AML-193 (cell line): ENCODE measurements at places on chromosomes 7 and 10.

DNA sequence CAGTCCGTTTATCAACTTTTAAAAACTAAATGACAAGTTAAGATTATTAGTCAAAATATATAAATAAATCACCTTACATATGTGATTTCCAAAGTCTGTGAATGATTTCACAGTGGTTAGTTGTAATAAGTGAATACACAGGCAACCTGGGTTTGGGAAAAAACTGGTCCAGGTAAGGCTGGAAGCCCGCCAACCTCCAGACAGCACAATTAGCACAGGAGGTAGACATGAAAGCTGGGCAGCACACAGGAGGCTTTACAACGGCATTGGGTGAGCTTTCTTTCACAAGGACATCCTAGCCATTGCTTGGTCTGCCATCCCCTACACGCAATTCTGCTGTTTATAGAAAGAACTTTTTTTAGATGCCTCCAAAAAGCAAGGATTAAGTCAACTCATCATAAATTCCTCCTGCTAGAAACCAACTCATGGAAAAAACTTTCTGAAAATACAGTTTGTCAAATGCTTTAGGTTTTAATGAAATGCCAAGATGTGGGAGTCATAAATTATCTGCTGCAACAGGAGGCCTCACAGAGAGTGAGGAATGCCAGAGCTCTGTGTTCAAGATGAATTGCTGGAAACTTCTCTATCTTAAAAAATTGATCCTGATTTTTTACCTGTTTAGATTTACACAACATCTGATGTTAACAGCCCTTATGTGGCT is 346.8 kb upstream of the NFE2L3 start:
- DNase-seq, result no peak

GRCh38 chr10:63644418-63645142 is 123.4 kb downstream of the REEP3 start:
- DNase-seq, result no peak

- no peak for DNase-seq
These were observed 50.9 kb upstream of the A1CF start for GRCh38 chr10:50936335-50936734.

GRCh38 chr7:83866582-83866981 is 217.6 kb upstream of the SEMA3E start:
- no peak for DNase-seq

- DNase-seq, result no peak
These were observed 160.6 kb downstream of the DNAJB6 start for GRCh38 chr7:157497367-157497743.

- peak; percentile 31 for DNase-seq
These were observed 2.7 kb upstream of the JCAD start for GRCh38 chr10:30062090-30062489.

DNA sequence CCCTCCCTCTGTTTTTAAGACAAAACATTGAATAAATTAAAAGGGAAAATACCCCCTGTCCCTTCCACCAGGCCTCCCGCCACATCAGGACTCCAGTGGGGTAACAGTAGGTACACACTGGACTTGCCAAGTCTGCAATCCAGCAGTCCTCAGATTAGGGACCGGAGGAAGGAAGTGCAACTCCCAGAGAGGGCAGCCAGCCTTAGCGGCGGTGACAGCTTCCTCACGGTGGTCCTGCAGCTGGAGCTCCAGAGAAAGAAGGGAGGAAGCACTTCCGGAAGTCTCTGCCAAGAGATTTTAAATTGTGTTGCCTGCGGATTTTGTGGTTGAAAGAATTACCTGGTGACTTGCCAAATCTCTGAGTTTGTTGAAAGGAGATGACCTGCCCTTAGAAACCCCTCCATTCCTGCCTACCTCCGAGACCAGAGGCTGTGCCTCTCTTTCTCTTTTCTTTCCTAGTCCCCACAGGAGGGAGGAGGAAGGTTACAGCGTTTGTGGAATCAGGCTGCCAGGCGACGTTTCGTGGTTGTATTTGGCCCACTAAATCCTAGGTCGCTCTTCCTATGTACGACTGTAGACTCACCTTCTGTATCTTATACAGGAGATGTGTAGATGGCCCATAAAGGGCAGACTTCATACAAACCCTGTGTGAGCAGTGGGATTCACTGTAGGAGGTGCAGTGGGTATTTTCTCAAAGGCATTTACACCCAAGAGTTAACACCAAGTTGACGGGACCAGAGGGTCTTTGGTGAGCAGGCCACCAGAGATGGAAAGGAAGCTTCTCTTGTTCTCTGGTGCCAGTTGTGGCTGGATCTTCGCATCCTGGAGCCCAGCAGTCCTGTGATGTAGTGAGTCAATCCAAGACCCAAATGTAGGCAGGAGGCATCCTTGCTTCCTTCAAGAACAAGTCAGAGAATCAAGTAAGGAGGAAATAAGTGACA is 77.9 kb downstream of the INSIG1 start:
- peak; percentile 5 for DNase-seq

DNA sequence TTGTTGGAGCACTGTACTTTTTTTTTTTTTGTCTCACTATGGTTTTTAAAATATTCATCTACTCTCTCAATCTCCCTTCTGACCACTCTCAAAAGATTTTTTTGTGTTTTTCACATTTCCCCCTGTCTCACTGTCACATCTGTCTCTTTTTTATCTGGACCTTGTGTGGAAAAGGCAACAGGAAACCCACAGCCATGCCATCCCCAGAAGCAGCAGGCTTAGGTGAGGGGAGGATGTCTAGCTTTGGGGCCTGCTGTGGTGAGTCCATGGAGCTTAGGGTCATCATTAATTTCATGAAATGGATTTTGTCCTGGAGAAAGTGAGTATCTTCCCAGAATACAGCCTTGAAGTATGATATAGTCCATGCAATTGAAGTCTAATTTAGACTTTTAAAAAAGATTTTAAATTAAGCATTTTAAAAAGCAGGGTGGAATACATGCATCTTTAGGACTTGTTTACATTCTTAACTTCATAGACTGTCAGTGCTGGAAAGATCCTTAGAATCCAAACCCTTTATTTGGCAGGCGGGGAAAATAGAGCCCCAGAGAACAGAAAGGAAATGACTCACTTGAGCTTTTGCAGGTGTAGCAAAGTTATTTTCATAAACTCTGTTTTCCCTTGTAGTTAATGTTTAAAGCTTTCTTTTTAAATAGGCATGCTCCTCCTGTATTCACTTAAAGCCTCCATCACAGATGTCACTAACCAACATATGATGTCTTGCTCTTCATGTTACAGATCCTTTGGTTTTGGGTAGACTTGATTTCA is 25.1 kb downstream of the MINDY4 start:
- DNase-seq, result no peak

DNA sequence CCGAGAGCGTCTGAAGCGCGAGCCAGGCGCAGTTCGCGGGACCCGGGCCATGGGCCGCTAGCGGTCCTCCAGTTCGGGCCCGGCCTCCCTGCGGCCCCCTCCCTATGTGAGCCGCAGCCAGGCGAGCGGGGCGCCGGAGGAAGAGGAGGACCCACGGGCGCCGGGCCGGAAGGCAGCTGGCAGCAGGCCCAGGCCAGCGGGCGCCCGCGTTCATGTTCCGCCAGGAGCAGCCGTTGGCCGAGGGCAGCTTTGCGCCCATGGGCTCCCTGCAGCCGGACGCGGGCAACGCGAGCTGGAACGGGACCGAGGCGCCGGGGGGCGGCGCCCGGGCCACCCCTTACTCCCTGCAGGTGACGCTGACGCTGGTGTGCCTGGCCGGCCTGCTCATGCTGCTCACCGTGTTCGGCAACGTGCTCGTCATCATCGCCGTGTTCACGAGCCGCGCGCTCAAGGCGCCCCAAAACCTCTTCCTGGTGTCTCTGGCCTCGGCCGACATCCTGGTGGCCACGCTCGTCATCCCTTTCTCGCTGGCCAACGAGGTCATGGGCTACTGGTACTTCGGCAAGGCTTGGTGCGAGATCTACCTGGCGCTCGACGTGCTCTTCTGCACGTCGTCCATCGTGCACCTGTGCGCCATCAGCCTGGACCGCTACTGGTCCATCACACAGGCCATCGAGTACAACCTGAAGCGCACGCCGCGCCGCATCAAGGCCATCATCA is 1.1 kb downstream of the ADRA2A start:
- DNase-seq, result no peak

DNA sequence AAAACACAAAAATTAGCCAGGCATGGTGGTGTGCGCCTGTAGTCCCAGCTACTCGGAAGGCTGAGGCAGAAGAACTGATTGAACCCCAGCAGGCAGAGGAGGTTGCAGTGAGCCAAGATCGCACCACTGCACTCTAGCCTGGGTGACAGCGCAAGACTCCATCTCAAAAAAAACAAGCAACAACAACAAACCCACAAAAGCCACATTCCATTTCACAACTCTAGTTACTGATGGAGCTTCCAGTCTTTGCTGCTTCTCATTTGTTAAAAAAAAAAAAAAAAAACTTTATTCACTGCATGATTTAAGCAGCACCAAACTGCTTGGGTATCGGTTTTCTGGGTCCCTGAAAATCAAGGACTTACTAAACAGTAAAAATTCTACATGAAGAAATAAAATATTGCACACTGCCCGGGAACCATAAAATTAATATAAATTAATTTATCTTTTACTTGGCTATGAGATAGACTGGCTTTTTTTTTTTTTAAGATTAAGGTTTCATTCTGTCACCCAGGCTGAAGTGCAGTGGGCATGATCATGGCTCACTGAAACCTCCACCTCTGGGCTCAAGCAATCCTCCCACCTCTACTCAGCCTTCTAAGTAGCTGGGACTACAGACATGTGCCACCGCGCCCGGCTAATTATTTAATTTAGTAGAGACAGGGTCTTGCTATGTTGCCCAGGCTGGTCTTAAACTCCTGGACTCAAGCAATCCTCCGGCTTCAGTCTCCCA is 42.0 kb downstream of the SRPK2 start:
- DNase-seq, result peak; percentile 1

DNA sequence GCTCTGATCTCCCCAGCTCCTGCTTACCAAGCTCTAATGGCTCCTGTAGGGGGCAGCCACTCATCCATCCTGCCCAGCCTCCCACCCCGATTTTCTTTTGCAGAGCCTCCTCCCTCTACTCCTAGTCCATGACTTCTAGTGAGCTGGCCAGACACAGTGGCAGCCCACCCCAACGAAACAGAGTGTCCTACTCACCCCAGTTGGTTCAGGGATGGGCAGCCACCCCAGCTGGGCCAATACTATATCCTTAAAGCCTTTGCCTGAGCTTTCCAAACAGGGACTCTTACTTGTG is 77.1 kb downstream of the GRID1 start:
- no peak for DNase-seq

DNA sequence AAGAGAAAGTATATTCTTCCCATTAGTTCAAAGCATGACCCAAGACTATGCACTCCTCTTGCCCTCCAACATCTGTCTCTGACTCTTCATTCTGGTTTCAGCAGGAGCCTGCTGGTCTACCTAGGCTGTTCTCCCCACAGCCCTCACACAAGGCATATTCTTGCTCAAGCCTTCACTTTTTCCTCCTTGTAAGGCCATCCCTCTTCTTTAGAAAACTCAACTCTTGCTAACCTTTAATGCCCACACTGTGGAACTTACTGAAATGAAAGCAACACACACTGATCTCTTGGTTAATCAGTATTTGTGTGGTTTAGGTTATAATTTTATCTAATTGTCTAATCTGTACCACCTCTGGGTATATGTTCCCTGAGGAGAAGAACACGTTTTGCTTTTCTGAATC is 75.8 kb downstream of the PRKCQ start:
- DNase-seq, result no peak

DNA sequence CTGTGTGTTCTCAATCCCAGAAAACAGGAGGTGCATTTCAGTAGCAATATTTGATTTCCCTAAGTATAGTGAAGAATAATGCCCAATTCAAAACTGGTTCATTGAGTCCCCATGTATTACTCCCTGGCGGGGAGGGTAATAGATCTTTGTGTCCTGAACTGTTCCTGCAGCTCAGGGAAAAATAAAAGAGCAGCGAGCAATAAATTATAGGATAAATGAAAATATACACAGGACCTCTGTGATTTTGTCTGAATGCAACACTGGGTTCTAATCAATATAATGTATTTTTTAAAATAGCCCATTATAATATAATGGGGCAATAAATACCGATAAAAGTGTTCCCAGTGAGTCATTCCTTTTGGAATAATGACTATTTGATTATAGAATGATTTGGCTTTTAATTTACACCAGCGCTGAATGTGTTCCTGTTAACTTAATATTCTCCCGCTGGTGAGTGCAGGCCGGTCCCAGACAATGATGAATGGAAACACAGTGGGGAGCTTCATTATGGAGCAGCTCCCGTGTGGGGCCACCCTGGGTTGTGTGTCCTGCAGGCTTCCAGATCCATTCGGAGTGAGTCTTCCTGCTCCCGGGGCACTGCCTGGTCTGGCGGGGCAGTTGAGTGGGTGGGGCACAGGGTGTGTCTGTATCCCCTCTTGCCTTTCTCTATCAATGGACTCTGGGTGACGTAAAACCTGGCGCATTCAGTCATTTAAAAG is 263.1 kb downstream of the ACTR3B start:
- DNase-seq, result no peak

DNA sequence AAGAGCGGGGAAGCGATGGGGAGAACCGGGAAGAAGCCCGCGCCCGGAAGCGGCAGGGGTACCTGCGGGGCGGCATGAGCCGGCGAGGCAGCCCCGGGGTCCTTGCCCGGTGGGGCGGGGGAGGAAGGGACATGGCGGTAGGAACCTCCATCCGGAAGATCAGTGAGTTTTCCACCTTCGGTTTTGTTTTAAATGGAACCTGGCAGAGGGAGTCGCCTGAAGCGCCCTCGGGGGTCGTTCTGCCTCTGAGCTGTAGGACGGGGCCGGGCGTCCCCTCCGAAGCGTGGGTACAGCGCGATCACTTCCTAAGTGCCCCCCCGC is 471 bp downstream of the PFKP start:
- DNase-seq, result no peak

DNA sequence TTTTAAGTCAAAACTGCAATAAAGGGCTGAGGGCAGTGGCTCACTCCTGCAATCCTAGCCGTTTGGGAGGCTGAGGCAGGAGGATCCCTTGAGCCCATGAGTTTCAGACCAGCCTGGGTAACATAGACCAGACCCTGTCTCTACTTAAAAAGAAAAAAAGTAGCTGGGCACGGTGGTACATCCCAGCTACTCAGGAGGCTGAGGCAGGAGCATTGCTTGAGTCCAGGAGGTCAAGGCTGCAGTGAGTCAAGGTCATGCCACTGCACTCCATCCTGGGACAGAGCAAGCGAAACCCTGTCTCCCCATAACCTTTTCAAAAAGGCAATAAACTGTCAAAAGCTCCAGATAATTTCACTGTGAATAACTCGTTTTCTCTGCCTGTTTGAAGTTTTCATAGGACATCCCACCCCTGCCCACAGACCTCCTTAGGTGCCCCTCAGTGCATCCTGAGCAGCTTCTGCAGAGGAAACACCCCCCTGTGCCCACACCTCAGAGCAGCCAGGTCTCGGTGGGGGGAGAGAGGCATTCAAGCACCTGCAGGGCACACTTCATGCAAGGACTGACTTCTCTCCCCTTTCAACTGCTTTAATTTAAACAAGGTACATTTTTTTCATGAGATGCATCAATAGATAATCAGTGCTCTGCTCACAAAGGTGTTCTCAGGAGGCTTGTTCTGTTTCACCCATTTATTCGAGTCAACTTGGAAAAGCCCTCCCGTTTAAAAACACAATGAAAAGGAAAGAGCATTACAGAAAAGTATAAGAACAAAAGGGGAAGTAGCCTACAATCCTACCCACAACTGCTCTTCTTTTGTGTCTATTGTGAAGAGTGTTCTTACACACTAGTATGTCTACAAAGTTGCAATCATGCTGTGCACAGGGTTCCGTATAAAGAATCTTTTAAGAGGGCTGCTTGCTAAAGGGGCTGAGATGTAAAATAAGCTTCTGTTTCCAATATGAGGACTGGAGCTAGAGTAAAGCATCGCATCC is 104.9 kb downstream of the KMT2E start:
- DNase-seq, result peak; percentile 29

- DNase-seq, result peak; percentile 22
These were observed 105.0 kb downstream of the PHTF2 start for GRCh38 chr7:77903597-77903996.

GRCh38 chr7:44783407-44783806 is 13.1 kb upstream of the PPIA start:
- no peak for DNase-seq
